ENCODE measurements at places on chromosomes 4 and X.

DNA sequence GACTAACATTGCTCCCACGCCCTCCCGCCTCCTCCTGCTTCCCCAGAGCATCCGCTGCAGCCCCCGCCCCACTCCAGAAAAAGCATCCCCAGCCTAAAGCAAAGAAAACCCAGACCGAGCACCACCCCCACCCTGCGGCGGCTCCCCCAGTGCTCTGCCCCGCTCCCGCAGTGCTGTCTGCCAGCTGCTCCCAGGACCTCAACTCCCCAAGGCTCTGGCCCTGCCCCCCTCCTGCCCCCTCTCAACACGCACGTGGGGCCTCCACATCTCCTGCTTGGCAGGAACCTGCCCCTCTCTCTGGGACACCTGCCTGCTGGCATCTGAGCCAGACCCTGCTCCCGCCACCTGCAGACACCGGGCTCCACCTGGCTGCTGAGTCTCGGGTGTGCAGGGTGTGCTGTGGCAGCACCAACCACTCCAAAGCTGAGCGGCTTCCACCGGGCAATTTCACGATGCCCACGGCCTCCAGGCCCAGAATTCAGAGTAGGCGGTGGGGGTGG is 79.4 kb downstream of the FAM53A start:
- DNase-seq, result peak; percentile 30

GRCh38 chrX:139784807-139785206 is 76.8 kb upstream of the MCF2 start:
- no peak for DNase-seq

- peak; percentile 11 for DNase-seq
Observed at GRCh38 chrX:107629540-107629909, 1.2 kb downstream of the PRPS1 start.

DNA sequence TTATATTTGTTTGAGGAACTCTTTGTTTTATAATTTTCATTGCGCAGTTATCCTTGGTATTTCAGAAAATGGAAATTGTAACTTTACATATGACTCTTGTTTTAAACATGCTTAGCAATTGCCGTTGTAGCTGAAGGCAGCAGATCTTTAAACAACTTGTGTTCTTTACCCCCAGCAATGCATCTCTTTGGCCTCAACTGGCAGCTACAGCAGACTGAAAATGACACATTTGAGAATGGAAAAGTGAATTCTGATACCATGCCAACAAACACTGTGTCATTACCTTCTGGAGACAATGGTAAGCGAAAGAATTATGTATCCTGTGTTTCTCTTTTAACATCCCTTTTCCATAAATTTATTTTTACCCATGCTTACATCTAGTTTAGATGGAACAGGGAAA is 263.6 kb downstream of the DCTD start:
- no peak for DNase-seq

DNA sequence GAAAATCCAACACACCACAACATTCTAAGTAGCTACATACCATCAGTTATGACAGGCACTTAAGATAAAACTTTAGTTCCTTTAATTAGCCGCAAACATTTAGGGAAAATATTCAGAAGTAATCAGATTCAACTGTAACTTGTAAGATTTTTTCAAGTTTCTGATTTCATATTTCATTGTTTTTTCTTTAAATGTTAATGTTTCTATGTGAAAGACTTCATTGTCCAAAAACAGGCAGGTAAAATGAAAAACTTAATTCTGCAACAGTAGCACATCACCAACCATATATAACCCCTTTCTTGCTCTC is 11.6 kb upstream of the ODAM start:
- no peak for DNase-seq

DNA sequence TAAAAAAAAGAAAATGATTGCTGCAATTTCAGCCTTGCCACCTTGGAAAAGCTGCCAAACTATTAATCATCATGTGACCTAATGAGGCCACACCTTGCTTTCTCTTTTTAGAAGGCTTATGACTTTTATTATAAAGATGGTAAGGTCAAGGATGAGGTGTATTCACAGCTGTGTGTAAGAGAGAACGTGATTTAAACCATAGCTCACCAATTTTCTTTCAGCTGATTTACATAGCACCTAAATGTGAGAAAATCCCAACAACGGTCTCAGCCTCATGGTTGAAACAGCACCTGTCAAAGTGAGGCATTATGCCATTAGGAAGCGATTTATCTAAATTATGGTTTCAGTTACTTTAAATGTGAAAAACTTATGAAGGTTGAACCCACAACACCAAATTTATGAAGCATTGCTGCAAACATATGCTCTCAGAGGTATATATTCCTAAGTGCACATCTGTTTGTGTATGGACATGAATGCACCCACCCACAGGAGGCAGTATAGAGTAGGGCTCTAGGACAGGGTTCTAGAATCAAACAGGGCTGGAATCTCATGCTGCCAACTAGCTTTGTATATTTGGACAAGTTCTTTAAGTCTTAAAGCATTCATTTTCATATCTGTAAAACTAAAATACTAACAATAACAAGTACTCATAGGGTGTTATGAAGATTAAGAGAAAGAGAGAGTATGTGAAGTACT is 40.7 kb downstream of the ANXA3 start:
- peak; percentile 28 for DNase-seq

DNA sequence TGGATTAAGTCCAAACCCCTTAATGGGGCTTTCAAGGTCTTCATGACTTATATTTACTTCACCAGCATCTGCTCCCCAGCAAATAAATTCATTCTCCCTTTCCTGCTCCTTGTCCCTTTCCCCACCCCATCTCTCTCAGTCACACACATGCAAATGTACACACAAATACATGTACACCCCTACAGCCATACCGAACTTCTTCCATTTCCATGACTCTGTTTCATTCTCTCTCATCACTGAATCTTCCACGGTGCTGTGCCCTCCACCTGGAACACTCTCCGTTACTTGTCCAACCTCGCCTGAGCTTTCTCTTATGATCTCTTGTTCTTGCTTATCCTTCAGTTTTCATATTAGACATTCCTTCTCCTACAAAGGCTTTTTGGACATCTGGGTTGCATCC is 22.0 kb upstream of the RPA4 start:
- no peak for DNase-seq

DNA sequence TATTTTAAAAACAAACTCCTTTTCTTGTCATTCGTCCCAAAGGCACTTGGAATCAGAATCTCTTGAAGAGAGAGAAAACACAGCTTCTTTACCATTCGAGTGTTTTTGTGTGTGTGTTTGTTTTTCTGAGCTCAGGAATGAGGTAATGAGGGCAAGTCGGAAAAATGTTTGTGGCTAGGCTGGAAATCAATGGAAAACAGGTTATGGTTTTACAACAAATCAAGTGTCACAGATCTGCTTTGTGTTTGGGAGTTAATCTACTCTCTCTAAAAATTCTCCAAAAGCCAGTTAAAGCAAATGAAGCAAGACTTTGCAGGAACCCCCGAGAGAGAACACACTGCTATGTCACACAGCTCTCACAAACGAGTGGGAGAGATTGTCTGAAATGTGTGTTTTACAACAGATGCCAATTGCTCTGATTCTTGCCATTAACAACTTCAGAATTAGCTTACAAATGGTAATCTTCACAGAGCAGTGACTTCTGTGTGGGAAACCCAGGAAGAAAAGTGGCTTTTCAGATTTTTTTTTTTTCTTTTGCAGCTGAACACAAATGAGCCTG is 264.1 kb downstream of the CBLL2 start:
- no peak for DNase-seq
